ENCODE measurements at places on chromosomes 2 and 18.

GRCh38 chr2:241895712-241896641 is 26.4 kb downstream of the RTP5 start:
- peak; percentile 47 for DNase-seq

GRCh38 chr18:32056613-32057358 is 34.9 kb upstream of the RNF138 start:
- DNase-seq, result no peak

DNA sequence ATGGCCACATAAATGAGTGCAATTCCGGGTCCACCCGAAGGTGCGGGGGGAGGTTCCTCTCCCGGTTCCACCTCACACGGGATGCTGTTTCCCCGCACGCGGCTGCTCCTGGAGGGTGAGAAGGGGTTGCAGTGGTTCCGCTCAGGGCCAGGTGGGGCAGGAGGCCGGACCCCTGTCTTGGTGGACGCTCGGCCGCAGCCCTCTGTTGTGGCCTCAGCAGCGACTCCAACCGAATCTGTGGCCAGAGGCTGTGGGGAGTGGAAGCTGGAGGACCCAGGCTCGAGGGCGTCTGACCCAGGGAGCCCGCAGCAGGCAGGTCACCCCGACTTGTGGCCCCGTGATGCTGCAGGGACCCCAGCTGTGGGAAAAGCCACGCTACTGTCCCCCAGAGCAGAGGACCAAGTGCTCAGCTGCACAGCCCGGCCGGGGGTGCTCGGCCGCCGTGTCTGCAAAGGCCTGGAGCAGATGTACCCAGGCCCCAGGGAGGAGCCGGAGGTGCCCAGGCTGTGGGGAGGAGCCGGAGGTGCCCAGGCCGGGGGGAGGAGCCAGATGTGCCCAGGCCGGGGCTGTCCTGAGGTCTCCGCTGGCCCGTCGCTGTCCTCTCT is 83.9 kb downstream of the RTP5 start:
- no peak for DNase-seq

- no peak for DNase-seq
Observed at GRCh38 chr2:150811259-150811855, 323.9 kb upstream of the RND3 start.

- DNase-seq, result peak; percentile 24
Observed at GRCh38 chr2:125526093-125526492, 1129.9 kb upstream of the GYPC start.

DNA sequence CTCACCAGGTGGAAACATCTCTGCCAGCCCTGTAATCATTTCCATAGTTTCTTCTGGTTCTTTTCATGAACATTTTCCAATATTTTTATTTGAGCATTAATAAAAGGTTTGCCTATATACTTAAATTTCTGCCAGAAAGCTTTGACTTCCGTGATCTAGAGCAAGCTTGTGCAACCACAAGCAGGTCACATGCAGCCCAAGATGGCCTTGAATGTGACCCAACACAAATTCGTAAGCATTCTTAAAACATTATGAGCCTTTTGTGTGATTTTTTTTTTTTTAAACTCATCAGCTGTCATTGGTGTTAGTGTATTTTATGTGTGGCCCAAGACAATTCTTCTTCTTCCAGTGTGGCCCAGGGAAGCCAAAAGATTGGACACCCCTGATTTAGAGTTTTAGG is 51.6 kb downstream of the NEDD4L start:
- no peak for DNase-seq

GRCh38 chr2:61423714-61424113 is 47.2 kb downstream of the USP34 start:
- DNase-seq, result no peak

- DNase-seq, result no peak
Observed at GRCh38 chr2:88638123-88638650, 10.9 kb upstream of the EIF2AK3 start.

GRCh38 chr2:144382849-144383248 is 137.1 kb downstream of the ZEB2 start:
- DNase-seq, result no peak

DNA sequence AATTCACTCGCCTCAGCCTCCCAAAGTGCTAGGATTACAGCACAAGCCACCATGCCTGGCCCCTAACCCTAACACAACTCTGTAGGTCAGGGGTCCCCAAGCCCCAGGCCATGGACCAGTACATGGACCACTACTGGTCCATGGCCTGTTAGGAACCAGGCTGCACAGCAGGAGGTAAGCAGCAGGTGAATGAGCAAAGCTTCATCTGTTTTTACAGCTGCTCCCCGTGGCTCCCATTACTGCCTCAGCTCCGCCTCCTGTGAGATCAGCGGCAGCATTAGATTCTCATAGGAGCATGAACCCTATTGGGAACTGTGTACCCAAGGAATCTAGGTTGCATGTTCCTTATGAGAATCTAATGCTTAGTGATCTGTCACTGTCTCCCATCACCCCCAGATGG is 201.7 kb downstream of the NRP2 start:
- DNase-seq, result no peak

DNA sequence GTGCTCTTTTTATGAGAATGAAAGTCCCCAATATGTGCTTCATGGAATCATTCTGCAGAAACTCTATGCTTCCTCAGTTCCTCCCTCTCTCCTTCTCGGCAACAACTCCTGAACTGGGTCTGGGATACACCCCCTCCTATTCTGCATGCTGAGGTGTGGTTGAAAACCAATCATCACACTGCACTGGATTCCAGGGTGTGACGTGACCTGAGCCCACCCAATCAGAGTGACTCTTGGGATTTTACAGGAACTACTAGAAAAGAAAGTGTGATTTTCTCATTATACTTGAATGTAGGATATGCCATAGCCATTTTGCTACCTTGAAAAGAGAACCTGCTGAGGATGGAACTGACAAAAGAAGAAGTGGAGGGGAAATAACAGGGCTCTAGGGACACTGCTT is 36.3 kb downstream of the ACVR1 start:
- DNase-seq, result no peak

DNA sequence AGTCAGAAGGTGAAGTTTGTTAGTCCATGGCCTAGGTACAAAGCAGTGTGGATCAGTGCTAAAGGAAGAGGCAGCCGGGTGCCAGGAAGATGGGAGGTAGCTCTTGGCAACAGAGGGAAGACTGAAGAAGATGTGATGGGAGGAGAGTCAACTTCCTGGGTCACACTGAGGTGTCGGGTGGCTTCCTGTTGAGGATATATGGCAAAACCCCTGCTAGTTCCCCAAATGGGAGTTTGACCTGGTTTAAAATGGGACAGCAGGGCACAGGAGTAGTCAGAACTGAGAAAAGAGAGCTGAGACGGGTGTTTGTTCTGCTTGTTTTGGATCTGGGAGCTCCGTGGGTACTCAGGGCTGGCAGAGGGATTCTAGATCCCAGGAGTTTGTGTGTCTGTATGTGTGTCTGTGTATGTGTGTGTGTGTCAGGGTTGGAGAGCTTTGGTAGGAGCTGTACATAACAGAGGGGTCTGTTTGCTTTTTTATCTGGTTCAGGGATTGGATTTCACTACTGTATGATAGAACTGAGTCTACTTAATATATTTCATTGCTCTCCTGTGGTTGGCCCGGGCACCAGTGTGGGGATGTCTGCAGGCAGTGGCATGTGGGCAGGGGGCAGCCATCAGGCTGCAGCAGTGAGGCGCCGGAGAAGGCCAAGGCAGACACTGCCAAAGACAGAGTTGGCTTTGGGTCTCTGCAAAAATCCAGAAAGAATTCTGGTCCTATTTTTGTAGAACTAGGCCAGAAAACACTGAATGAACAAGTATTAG is 17.1 kb downstream of the MXD1 start:
- no peak for DNase-seq

GRCh38 chr2:207819021-207819797 is 49.5 kb upstream of the FZD5 start:
- no peak for DNase-seq

DNA sequence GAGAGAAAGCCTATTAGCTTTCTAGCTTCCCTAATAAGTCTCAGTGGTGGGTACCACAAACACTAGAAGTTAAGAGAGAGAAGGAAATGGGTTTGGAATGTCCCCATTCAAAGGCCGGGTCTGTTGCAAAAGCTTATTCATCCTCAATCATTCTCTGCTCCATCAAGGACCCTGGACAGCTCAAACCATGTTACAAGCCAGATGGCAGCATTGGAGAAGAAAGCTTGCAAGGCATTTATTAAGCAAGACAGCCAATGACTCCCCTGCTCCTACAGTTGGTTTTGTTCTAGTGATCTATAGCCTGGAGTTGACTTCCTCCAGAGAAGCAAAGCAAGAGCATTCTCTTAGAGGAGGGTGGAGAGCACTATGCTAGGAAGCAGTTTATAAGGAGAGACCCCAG is 86.9 kb upstream of the LMAN1 start:
- no peak for DNase-seq

DNA sequence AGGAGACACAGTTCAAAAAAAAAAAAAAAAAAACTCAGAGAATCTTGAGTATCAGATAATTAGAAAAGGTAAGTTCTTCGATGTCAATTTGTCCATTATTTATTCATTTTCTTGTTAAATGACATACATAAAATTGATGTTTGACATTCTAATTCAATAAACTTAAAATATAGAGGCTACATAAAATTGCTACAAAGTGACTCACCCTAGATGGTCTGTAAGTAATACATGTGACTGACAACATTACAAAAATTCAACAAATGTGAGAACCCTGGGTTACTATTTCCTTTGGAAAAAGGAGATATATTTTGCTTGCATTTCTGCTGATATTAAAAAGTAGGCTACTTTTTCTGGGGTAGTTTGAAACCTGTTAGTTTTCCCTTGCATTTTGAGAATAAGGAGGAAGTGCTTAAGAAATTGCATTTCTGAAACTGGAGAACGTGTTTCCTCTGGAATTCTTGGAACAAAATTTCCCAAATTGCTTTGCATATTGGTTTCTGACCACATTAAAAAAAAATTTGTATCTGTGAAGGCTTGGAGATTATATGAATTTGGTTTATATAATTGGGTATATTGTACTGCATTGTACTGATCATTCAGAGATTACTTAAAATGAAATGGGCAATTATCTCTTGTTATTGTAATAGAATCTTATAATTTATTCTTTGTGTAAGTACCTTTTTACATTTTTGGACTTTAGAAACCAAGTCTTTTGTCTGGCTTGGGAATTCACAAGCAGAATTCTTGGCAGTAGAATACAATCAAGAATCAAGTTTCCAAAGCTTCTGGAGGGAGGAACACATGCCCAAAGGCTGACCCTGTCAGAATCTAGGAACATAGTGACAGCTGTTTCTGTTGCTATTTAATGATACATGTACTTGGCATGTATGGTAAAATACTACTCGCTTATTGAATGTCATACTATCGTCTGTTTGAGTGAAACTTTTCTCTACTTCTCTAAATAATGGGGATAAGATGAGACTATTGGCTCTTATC is 106.1 kb downstream of the DSEL start:
- DNase-seq, result no peak

DNA sequence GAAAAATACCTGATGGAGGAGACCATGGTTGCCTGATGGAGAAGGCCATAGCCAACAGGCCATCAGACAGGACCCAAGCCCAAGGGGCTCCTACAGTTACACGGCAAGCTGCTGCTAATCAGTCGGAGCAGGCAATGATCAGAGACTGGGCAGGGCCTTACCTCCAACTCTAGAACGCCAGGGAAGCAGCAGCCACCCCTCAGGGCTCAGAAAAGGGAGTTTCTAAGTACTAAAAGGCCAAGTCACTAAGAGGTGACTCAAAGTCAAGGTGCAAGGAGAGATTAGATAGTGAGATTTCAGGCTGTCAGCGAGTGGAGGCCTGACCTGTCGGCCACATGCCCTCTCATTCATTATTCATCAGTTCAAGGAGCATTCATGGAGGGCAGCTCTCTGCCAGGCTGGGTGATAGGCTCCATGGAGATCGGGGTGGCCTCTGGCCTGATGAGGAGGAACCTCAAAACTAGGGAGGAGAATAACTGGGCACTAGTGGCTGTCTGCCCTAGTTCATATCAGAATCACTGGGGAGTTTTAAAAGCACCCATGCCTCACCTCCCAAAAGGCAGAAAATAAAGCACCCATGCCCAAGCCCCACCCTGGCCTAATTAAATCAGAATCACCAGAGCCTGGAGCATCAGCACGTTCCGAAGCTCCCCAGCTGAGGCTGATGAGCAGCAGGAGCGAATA is 3.6 kb downstream of the VIL1 start:
- no peak for DNase-seq

- no peak for DNase-seq
Observed at GRCh38 chr2:135662088-135662487, 79.6 kb upstream of the UBXN4 start.

DNA sequence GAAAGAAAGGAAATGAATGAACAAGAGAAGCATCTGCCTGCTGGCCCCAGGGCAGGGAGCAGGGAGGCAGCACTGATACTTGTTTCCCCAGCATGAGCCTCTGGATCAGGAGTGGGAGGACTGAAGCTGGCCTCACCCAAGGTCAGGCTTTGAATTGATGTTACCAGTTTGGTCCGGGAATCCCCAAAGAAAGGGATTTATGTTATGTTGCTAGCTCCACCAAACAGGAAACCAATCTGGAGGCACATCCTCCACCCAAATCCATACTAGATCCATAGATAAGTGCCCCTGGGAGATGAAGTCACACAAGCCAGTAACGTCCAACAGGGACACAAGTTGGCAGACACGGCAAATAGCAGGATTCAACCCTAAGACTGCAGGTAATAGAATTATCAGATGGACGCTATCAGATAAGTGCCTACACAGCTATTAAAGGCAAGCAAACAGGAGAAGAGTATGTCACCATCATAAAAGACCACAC is 85.9 kb downstream of the MTCL1 start:
- no peak for DNase-seq

DNA sequence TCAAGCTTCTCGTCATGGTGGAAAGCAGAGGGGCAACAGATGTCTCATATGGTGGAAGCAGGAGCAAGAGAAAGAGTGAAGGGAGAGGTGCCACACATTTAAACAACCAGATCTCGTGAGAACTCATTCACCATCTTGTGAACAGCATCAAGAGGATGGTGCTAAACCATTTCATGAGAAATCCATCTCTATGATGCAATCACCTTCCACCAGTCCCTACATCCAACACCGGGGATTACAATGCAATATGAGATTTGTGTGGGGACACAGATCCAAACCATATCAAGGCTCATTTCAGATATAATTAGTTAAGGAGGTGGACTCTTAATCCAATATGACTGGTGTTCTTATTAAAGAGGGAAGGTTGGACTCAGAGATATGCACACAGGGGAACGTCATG is 272.8 kb downstream of the KCNS3 start:
- DNase-seq, result no peak

DNA sequence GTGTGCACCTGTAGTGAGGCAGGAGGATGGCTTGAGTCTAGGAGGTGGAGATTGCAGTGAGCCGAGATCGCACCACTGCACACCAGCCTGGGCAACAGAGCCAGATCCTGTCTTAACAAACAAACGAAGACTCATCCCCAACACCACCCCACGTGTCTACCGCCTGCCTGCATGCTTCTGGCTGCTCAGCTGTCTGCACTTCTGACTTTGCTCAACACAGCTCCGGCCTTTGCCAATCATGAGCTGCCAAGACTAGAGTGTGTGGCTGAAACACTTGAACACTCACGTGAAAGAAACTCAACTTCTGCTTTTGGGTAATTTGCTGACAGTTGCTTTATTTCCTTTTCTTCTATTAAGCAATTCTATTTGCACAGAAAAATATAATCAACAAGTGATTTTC is 32.1 kb upstream of the SP3 start:
- DNase-seq, result no peak
